ENCODE measurements at places on chromosomes 13 and 19.

GRCh38 chr19:8096071-8096470 is 43.5 kb downstream of the CCL25 start:
- DNase-seq, result no peak

DNA sequence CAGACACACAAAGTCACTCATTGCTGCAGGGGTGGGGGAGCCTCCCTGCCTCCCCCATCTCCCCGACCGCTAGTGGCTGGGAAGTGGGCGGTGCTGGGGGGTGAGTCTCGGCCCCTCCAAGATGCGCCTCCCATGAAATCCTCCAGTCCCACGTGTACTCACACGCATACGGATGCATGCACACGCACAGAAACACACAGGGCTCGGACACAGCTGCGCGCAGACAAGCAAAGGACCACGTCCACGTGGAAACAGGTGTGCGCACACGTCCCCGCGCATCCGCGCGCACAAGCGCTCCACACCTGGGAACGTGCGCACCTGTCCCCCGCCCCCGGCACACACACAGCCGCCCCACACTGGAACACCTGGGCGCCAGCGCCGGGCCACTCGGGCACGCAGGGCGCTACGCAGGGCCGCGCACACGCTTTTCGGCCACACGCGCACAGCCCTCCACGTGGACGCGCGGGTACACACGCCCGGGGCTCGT is 687 bp downstream of the MATK start:
- DNase-seq, result no peak

DNA sequence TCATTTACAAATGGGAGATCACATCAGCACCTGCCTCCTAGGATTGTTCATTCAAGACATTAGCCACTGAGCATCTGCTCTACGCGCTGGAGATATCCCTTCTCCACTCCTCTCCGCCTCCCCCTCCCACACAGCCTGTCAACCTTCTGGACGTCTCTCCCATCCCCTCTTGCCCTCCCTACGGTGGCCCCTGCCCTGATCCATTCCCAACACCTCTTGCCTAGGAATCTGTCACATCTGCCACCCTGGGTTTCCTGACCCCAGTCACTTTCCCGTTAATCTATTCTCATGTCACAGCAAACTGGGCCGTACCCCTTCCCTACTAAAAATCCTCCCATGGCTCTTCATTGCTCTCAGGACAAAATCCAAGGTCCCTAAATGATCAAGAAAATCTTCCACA is 10.3 kb downstream of the DYRK1B start:
- no peak for DNase-seq

- DNase-seq, result no peak
Observed at GRCh38 chr13:80510686-80511085, 169.8 kb upstream of the SPRY2 start.

- peak; percentile 65 for DNase-seq
Observed at GRCh38 chr19:6632002-6632621, 37.8 kb downstream of the TNFSF14 start.

- DNase-seq, result no peak
Observed at GRCh38 chr19:38799104-38799503, 10.1 kb downstream of the LGALS7B start.

- DNase-seq, result no peak
Observed at GRCh38 chr13:27043013-27043412, 128.6 kb downstream of the USP12 start.

DNA sequence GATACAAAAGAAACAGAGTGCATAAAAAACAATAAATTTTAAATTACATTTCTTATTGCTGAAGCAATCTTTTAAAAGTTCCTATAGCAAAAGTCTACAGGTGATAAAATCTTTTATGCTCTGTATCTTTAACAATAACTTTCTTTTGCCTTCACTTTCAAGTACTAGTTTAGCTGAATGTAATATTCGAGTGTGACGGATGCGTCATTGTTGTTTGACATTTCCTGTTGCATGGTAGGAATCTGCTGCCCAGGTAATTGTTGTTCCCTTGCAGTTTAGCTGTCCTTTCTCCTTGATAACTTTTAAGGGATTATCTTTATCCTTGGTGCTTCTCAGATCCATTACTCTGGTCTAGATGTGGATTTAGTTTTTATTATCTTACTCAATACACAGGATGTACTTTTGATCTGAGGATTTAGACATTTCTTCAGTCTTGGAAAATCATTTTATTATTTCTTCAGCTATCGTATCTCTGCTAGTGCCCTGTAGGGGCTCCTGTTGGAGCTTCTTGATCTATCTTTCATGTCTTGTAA is 2.1 kb upstream of the CPB2 start:
- no peak for DNase-seq

DNA sequence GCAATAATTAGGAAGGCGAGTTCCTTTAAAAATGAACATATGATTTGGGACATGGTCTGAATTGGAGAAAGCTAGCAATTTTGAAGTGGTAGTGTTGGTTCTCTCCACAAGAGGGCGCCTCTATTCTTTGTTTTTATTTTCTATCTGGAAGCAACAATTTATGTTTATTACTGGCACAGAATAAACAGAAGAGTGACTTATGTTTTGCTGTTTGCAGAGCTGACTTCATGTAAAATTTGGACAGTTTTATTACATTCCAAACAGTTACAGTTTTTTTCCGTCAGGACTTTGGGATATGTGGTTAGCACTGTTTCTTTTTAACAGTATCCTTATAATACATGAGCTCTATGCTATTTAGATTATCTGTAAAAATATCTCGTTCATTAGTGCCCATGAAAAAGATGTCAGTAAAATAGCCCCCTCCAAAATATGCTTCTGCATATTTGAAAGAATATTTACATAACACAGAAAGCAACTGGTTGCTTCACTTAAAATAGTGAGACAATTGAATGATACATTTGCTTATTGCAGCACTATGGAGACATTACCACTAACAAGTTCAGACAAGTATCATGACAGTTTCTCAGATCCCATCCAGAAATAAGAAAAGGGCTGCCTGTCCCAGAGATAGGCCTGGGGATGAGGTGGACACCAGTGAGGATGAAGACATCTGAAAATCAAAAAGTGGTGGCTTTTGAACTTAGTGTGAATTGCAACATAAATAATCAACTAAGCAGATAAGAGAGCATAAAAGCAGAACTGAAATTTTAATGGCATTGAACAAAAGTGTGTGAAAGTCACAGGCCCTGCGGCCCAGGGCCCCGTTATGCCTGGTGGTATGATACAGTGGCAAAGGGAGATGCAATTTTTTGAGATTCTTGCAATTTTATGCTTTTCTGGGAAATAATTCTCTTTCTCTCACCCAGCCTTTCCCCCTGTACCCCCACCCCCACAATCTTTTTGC is 32.3 kb upstream of the FGF9 start:
- no peak for DNase-seq

DNA sequence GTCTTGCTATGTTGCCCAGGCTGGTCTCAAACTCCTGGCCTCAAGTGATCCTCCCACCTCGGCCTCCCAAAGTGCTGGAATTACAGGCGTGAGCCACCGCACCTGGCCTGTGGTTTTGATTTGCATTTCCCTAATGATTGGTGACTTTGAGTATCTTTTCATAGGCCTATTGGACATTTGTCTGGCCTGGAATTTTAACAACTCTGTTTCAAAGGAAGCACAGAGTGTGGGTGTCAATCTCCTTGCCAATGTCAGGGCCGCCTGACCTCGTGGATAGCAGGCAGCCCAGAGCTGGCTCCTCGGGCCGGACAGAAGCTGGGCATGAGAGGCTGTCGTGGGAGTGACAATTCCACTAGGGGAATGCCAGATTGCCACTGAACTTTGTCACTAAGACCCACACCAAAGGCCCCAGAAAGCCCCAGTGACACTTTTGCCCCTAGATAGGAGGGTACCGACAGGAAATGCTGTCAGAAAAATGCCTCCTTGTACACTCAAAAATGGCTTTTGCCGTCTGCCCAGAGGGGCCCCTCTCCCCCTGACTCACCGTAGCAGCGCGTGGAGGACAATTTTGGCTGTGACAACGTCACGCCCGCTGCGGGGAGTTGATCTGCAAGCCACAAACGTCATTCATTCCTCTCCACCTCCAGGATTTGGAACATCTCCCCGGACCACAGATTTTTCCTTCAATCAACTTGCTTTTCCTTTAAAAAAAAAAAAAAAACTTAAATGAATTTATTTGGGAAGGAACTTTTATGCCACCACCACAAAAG is 11.7 kb upstream of the ADGRE5 start:
- DNase-seq, result peak; percentile 89

DNA sequence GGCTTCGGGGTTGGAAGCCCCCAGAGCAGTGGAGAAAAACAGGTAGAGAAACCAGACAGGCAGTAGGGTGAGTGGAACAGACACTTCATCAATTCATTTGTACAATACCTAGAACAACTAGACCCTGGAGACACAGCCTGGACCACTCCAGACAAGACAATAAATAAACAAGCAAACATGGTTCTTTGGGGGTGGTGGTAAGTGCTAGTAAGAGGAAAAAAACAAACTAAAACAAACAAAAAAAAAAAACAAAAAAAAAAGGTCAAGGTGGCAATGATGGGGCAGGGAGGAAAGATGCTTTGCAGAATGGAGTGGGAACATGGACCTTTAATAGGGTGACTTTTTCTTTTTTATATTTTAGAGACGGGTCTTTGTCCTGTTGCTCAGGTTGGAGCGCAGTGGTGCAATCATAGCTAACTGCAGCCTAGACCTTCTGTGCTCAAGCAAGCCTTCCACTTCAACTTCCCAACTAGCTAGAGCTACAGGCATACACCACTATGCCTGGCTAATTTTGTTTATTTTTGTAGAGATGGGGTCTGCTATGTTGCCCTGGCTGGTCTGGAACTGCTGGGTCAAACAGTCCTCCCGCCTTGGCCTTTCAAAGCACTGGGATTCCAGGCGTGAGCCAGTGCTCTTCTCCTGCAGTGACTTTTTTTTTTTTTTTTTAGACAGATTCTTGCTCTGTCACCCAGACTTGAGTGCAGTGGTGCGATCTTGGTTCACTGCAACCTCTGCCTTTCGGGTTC is 3.1 kb downstream of the JUNB start:
- no peak for DNase-seq

DNA sequence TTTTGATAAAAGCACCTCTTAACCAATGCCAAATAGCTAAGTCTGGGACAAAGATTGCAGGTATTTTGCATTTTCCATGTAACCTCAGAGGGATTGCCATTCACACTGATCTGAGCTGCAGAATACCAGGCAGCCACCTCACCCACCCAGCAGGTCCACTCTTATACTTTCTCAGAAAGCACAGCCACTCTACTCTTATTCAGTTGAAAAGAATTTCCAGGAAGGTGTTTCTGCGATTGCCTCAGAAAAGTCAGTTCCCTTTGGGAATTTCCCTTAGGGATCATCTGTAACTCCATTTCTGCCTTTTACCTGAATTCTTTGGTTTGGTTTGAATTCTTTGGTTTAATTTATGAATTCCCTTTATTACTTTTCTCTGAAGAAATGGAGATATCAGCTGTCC is 904 bp upstream of the ALOX5AP start:
- DNase-seq, result no peak

DNA sequence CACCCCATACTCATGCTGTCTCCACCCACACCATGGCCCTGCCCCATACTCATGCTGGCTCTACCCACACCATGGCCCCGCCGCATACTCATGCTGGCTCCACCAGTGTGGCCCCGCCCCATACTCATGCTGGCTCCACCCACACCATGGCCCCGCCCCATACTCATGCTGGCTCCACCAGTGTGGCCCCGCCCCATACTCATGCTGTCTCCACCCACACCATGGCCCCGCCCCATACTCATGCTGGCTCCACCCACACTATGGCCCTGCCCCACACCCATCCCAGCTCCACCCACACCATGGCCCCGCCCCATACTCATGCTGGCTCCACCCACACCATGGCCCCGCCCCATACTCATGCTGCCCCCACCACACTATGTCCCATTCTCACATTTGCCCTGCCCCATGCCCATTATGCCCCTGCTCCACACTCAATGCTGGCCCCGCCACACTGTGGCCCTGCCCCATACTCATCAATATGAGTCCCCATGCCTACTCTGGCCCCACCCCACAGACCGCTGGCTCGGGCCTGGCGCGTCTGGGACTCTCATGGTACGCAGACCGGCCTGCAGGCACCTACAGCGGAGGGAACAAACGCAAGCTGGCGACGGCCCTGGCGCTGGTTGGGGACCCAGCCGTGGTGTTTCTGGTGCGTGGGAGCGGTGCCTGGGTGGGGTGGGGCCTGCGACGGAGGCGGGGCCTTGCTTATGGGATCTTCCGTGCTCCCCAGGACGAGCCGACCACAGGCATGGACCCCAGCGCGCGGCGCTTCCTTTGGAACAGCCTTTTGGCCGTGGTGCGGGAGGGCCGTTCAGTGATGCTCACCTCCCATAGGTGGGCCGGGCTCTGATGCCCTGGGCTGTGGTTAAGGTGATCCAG is 3.7 kb upstream of the ARHGAP45 start:
- no peak for DNase-seq

- DNase-seq, result no peak
Observed at GRCh38 chr19:29590278-29590677, 15.8 kb upstream of the POP4 start.

DNA sequence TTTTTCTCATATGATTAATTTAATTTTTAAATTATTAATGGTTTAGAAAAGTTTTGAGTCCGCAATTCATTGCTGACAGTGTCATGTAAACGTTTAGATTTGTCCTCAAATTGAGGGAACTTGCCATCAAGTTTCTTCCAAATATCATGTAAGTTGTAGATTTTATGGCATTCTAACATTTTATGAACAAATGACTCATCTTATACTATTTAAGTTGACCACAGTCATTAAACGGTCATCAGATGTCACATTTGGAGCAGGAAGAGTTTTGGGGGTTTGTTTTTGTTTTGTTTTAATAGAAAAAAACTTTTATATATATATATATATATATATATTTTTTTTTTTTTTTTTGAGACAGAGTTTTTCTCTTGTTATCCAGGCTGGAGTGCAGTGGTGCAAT is 4.3 kb downstream of the ZNF114 start:
- no peak for DNase-seq

DNA sequence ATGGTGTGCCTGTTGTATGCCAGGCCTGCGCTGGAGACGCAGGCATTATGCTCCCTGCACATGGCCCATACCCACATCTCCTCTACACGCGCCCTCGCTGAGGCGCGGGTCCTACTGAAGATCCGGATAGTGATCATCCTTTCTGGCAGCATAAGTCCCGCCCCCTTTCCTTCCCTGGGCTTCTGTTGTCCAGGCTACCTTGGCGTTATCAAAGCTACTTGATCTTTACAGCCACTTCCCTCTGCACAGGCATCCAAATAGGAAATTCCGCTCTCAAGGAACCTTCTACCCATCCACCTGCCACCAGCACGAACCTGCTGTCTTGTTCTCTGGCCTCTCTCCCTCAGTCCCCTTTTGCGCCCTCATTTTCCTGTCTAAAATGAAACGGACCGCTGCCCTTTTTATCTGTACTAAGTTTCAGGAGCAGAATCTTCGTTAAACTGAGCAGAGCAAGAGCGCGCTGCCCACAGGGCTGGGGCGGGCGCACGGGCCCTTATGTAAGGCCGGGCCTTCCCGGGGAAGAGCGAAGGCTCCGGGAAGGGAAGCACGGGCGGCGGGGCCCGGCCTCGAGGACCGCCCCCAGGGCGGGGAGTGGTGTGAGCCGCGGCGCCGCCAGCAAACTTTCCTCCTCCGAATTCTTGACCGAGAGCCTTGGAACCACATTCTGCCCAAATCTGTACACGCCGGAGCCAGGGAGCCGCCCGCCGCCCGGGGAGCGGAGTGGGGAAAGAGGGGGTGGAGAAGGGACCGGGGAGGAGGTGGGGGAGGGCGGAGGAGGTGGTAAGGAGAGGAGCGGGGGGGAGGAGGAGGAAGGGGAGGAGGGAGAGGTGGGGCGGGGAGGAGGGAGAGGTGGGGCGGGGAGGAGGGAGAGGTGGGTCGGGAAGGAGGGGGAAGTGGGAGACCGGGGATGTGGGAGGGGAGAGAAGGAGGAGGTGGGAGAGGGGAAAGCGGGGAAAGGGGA is 920 bp upstream of the UBE2L5 start:
- DNase-seq, result no peak

- DNase-seq, result no peak
Observed at GRCh38 chr13:31767175-31767900, 28.0 kb downstream of the RXFP2 start.
